ENCODE measurements at places on chromosomes 7 and 10.

- no peak for DNase-seq
Measured at GRCh38 chr10:25046641-25047040, 30.2 kb downstream of the THNSL1 start.

DNA sequence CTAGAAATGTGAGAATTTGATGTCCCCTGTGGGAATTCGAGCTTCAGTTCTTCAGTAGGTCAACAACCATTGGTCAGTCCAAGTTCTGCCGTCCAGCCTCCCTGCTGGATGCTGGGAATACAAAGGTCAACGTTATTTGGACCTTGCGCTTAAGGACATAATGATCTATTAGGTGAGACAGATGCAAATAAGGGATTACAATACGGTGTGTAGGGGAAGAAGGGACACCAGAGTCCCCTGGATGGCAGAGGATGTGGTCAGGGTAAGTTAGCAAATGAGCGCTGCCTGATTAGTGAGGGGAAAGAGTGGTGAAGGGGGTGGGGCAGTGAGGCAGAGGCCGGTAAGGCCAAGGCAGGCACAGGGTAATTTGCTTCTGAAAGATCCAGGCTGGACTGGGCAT, 16.2 kb downstream of the CCNY start:
- DNase-seq = no peak

GRCh38 chr10:101783736-101784118, 481 bp upstream of the NPM3 start:
- no peak for DNase-seq

GRCh38 chr7:157678501-157678900, 341.7 kb downstream of the DNAJB6 start:
- no peak for DNase-seq

DNA sequence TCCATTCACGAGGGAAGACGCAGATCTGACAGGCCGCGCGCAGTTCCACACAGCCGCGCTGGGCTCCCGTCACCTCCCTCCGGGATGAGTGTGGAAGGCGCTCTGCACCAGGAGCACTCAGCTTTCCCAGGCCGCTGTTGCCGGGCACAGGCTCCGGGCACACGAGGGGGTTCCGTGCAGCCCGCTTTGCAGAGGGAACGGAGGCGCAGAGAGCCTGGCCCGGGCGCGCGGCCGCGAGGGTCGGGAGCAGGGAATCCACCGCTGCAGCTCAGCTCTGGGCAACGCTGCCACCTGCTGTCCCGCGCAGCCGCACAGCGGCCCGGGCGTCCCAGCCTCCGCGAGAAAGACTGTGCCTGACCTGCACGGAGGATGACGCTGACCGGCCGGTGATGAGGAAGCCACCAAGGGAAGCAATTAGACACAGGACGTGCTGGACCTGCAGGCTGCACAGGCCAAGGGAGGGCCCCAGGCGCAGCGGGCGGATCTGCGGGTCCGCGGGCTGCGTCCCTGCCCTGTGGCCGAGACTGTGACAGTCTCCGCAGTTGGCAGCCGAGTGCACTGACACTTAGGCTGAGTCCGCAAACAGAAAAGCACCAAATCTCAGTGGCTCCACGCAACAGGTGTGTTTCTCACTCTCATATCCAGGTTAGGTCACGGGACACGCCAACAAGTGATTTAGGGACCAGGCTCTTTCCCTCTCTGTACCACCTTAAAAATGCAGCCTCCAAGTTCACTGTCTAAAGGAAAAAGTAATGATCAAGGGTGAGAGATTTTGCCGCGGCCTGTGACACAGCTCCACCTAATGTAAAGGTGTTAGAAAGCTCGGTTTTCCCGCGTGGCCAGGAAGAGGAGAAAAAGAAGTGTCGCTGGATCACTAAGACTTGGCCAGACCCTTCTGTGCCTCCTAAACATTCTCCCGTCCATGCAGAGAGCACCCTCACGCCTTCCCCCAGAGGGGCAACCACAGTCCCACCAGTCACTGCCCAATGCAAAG, 94.5 kb downstream of the SEC61G start:
- DNase-seq = no peak

GRCh38 chr10:46310851-46311250, 24.1 kb downstream of the ANTXRL start:
- DNase-seq = no peak

DNA sequence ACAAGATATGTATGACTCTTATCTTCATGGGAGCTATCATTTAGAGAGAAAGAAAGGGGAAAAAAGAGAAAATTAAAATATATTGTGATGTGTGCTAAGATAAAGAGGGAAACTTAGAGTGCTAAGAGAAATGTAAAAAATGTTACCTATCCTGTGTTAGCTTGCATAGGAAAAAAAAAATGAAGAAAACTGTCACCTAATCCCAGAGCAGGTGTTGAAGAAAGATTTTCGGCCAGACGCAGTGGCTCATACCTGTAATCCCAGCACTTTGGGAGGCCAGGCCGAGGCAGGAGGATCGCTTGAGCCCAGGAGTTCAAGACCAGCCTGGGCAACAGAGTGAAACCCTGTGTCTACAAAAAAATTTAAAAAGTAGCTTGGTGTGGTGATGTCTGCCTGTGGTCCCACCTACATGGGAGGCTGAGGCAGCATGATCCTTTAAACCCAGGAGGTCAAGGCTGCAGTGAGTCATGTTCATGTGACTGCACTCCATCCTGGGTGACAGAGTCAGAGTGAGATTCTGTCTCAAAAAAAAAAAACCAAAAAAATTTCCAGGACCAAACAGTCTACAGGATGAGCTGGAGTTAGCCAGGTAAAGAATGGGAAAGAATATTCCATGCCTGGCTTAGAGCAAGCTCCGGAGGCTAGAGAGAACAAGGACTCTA, 2.4 kb upstream of the MKLN1 start:
- peak; percentile 18 for DNase-seq

GRCh38 chr7:38257350-38257677, 16.1 kb downstream of the TARP start:
- DNase-seq = no peak

- DNase-seq = no peak
Measured at GRCh38 chr7:74455928-74456327, 2.2 kb downstream of the GTF2IRD1 start.
